ENCODE measurements at places on chromosomes 5 and 9.

DNA sequence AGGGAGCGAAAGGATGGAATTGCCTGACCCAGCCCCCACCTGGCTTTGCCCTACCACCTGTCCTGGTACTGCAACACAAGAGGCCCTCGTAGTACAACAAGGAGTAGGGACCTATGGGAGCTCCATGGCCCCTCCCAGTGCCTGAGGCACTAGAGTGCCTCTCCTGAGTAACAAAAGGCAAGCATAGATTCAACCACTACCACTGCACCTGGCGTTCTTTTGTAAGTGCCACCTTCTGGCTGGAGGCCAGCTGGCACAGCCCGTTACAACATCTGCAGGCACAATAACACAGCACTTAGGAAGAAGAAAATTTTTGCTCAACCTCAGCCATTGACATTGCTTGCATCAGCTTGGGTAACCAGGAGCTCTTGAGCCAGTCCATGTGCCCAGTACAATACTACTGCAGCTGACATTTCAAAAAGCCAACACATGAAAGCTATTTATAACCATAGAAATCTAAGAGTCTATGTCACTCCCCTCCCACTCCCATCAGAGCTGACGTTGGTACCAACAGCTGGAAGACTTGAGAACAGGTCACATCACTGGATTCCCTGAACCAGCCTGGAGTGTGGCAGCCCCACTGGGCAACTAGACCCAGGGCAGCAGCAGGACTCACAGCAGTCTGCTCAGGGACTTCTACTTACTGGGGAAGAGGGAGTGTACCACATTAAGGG is 17.7 kb upstream of the FAM174A start:
- DNase-seq: peak; percentile 69

DNA sequence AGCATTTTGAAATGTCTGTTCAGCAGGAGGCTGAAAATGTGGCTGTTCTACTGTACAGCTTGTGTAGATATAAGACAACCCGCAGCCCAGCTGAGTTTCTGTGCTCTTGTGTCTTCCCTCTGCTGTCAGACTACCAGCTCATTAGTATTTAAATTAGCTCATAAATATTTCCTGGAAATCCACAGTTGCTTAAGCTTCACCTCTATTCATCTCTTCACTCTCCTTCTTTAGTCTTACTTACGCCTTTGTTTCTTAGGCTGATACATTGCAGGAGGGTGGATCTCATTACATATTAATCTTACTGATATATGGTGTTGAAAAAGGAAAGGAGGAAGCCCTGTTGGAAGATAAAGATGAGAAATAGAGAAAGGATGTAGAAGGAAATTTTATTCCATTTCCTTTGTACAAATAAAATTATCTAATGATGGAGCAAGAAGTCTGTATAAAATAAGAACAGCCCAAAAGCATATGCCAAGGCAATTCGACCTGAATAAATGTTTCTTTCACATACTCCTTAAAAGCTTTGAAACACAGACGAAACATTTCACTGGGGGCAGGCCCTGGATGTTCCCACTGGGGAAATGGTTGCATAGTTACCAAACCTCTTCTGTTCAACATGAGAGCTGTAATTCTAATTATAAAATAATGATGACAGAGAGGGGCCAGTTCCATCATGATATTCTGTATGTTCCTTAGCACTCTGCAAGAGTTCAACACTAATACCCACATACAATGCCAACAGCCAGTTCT is 111.8 kb upstream of the APC start:
- no peak for DNase-seq

DNA sequence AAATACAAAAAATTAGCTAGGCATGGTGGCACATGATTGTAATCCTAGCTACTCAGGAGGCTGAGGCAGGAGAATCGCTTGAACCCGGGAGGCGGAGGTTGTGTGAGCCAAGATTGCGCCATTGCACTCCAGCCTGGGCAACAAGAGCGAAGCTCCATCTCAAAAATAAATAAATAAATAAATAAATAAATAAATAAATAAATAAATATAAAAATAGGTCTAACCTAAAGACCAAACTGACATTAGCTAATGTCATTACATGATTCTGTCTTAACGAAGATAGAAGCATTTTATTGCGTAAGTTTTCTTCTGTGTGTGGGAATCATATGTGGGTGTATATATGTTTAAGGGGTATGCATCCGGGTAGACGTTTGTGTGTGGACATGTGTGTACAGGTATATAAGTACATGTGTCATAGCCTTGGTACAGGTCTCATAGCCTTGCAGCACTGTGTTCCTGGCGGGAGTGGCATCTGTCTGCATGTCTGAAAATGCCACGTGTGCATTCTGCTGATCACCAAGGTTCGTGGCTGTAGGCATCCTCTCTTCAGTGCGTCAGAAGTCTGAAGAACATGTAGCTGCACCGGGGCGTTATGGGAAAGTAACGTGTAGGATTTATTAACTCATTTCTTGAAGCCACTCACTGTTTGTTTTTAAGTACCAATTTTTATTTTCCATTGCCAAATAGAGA is 298.1 kb downstream of the NR3C1 start:
- DNase-seq: no peak

DNA sequence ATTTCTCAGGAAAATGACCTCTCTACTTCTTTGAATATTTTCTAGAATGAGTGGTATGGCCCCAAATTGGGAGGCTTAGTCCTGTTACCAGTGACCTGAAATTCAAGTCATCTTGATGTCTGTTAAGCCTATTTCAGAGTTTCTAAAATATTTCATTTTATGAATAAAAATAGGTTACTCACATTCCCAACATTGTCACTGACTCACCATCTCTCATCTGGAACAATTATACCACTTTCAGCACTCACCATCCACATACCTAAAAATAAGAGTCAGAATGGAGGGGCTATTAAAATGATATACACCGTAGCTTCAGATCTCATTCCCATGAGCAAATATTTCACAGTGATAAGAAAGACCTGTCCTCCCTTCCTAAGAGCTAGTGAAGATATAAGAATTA is 71.8 kb downstream of the KIAA1958 start:
- DNase-seq: no peak

DNA sequence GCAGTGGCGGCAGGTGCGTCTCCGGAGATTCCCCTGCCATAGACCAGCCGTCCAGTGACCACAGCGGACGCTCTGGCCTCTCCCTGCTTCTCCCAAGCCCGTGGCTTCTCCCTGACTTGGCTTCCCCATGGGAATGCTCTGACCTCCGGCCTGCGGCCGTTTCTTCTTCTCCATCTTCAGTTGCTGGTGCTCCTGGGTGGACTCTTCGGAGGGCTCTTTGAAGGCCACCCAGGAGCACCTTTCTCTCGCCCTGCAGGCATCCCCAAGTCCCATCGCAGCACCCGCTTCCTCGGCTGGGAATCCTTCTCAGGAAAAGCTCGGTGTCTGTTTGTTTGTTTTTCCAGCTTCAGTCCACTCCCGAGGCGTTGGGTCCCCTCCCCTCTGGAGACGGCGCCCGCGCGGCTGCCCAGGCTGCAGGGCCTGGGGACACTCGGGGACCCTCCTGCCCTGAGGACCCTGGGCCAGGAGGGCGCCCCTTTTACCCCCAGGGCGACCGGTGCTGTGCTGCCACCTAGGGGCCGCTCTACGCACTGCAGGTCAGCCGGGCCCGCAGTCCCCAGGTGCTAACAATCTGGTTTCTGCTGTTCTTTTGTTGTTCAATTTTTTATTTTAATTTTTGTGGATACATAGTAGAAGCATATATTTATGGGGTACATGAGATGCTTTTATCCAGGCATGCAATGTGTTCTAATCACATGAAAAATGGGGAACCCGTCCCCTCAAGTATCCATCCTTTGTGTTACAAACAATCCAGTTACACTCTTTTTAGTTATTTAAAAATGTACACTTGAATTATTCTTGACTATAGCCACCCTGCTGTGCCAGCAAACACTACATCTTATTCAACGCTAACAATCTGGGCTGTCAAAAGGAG is 197.9 kb upstream of the ADAMTS16 start:
- no peak for DNase-seq

- DNase-seq: no peak
Observed at GRCh38 chr9:135070198-135070951, 17.1 kb upstream of the OLFM1 start.

DNA sequence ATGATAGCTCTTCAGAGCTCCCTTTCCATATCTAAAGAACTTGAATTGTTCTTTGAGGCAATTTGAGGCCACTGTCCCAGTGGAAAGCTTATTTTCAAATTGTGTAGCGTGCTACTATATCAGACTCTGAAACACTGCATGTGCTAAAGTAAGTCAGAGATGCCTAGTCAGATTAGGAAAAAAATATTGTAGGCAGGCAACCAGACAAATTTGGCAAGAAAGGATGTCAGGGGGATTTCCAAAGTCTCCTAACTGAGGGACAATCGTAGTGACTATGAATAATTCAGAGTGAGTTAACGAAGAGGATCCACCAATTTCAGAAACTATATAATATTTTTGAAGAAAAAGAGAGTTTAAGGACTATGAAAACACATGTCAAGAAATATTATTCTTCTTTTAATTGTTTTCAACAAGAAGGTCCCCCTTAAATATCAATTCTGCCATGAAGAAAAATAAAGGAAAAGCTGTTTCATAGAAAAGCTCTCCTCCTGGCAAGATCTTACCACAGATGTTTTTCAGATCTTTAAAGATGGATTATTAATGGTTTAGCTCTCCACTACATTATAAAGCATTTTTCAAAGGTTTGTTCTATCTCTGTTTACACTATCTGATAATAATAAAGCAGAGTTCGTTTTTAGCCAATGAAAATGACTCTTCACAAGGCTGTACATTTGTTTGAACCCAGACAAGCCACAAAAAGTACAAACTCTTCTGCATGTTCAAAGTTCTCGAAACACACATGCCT is 273.5 kb upstream of the PTGER4 start:
- DNase-seq: no peak

DNA sequence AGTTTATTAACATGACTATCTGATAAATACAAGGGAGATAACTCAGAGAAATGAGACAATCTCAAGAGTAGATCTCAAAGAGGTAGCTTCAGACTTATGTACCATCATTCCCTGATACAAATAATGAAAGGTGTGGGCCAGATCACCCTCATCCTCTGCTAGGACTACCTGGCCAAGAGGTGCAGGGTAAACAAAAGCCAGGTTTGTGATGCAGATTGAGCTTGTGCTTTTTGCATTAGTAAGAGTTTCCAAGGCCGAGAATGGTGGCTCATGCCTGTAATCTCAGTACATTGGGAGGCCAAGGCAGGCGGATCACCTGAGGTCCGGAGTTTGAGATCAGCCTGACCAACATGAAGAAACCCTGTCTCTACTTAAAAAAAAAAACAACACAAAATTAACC is 8.9 kb upstream of the SPIN1 start:
- DNase-seq: no peak

GRCh38 chr5:32942225-32942989 is 231.3 kb downstream of the NPR3 start:
- peak; percentile 64 for DNase-seq

DNA sequence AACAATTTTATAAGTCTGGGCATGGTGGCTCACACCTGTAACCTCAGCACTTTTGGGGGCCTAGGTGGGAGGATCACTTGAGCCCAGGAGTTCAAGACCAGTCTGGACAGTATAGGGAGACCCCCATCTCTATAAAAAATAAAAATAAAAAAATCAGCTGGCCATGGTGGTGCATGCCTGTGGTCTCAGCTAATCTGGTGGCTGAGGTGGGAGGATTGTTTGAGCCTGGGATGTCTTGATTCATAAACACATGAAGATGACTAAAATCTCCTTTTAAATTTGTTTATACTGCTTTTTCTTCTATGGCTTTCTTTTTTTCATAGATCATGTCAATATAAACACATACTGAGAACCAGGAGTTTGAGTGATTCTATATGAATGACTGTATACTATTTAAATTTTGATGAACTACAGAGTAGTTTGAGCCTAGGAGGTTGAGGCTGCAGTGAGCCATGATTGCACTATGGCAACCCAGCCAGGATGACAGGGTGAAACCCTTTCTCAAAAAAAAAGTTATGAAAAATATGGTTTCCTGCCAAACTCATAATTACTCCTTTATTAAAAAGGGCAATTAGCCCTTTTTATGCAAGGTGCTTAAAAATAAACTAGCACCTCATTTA is 14.2 kb downstream of the RIC1 start:
- no peak for DNase-seq

- DNase-seq: no peak
Observed at GRCh38 chr9:86983620-86984259, 36.4 kb upstream of the GAS1 start.

DNA sequence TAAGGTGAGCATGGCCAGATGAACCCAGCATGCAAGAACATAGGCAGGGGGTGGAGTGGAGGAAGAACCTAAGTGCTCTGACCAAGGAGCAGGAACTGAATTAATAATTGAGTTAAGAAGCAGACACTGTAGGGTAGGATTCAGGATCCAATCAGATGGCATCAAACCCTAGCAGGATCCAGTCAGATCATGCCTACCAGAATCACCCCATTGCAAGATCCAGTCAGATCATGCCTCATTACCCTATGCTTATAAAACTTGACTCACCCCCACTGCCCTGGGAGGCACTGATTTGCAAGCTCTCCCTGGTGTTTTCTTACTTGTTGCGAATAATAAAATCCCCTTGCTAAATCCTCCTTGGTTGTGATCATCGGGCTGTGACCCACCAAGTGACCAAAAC is 19.7 kb downstream of the TUSC1 start:
- DNase-seq: no peak

DNA sequence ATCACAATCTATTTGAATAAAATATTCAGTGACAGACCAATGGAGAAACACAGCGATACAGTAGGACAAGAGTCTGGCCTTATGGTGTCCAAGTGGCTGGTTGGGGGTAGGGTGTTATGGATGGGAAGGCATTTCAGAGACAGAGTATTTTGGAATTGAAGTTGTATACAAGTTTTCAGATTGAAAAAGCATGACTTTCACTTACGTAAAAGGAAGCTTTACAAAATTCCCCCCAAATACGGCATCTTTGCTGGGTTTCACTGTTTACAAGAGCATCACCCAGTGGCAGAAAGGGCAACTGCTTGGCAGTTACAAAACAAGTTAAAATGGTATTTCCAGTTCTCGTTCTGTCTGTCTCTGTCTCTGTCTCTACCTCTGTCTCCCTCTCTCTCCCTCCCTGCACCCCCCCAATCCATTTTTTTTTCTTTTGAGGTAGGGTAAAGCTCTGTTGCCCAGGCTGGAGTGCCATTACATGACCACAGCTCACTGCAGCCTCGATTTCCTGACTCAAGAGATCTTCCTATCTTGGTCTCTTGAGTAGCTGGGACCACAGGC is 86.2 kb downstream of the PTPN3 start:
- peak; percentile 76 for DNase-seq

- DNase-seq: no peak
Observed at GRCh38 chr5:149645725-149646124, 64.4 kb downstream of the ARHGEF37 start.

DNA sequence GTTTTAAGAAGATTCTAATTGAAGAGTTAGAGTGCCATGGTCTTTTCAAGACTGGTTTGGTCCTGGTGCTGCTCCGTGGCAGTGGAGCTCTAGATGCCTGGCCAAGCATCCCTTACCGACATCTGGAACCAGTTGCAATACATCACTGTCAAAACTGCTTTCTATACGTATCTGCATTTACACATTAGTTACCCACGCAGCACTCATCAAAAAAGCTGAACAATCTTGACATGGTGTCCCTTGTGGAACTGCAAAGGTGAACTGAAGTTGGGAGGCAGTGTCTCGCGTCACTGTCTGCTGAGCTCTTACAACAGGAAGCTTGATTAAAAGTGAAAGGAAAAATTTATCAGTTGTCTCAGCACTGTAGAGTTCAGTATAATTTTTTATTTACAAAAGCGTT is 82.6 kb downstream of the PBX3 start:
- DNase-seq: peak; percentile 35

- no peak for DNase-seq
Observed at GRCh38 chr5:117736698-117737097, 1162.1 kb upstream of the SEMA6A start.

- no peak for DNase-seq
Observed at GRCh38 chr5:38725371-38725865, 120.4 kb upstream of the OSMR start.
